ENCODE measurements at places on chromosomes 4 and X.
A peak's percentile ranks its signal among the peaks of the same experiment; 100 is the strongest.

- no peak for DNase-seq
These were observed 41.6 kb upstream of the CXorf38 start for GRCh38 chrX:40688929-40689328.

DNA sequence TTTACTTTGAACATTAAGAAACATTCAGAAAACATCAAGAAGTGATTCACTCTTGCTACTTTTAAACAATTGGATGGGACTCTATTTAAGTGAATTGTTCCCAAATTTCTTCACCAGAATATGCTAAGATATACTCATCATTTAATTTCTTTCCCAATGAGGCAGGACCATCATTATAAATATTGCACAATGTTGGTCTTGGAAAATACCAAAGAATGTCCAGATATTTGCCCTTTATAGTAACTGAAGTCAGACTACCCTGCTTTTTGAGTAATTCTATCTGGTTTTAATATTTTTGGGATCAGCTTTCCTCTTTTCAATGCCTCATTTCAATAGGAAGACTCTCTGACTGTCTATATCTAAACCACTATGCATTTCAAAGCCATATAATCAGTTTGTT, 129.4 kb upstream of the TENM3 start:
- no peak for DNase-seq

DNA sequence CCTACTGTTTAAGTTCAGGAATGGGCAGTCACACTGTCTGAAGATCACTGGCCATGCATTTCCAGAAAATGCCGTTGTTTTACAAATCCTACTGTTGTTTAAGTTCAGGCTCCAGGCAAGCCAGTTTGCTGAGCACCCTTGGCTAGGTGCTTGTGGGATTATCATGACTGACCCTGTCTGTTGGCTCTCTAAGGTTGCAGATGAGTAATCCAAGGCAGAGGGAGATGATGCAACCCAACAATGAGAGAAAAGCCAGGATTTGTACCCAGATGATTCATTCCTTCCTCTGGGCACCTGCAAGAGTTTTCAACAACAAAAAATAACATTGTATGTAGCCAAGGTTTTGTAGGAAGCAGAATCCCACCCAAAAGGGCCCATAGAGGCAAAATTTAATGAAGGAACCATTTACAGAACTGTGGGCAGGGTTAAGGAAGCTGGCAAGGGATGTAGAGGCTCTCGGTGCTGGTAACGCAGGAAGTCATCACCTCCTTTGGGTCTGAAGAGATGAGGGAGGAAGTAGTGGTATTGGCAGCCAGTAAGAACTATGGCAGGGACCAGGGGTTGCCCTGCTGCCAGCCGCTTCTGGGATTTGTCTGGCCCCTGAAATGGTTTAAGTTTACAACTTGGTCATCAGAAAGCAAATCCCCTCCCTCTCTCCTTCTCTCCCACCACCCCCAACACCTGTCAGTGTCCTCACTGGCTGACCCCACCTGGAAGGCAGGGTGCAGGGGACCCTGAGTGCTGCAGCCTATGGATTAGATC, 54.8 kb downstream of the MSX1 start:
- DNase-seq: no peak

DNA sequence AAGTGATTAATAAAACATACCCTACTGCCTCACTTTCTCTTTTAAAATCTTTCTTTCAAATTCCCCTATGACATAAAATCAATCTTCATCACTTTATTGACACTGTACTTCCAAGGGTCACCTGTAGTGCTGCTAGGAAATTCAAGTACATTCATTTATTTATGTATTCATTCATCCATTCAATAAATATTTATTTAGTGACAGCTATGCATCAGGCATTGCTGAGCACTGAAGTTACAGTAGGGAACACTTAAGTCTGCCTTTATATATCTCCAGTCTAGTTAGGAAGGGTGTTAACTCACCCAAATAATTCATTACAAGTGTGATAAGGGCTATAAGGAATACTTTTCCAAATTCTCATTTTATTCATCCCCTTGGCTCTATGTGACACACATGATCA, 2.3 kb downstream of the SYTL5 start:
- no peak for DNase-seq

- DNase-seq: no peak
These were observed 73.7 kb downstream of the SHROOM2 start for GRCh38 chrX:9859711-9860555.

DNA sequence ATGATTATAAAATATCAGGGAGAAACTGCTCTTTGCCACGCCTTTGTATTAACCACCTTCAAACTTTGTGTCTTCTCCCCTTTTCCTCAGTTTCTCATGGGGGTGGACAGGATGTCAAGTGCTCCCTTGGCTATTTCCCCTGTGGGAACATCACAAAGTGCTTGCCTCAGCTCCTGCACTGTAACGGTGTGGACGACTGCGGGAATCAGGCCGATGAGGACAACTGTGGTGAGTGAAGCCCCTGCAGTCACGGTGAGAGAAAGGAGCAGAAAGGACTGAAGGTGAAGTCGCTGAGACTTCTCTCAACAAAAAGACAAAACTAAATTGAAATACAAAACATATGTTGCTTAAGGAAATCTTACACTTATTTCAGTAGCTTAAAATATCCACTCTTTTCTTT, 50.9 kb downstream of the RXFP1 start:
- DNase-seq: no peak

DNA sequence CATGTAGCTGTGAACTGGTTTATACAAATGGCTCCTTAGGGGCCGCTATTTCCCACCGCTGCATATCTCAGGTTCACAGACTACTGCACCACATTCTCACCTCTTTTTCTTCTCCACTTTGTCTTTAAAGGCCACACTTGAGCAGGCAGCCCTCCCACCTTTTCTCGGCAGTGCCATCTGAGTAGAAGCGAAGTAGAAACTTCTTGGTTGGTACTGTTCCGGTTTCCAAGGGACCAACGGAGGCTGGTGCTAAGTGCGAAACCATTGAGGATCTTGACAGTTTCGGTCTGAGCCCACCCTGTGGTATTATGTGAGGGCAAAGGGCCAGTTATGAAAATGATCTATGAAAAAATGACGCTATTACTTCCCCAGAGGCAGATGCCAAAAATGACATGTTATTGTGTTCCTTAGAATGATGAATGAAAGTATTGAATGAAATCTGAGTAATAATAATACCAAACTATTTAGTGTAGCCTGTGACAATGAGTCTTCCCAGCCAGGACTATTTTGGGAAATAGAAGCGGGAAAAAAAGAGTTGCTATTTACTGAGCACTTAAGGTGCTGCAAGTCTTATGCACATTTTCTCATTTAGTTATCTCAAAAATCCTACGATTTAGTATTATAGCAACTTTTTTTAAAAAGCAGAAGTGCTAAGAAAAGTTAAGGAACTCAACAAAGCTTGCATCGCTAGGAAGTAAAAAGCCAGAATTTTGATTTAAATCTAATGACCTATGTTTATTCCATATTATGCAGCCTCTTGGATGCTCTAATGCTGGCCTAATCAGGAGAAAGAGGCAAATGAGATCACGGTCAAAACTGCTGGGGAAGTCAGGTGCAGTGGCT, 29.6 kb upstream of the CHRNA9 start:
- no peak for DNase-seq

DNA sequence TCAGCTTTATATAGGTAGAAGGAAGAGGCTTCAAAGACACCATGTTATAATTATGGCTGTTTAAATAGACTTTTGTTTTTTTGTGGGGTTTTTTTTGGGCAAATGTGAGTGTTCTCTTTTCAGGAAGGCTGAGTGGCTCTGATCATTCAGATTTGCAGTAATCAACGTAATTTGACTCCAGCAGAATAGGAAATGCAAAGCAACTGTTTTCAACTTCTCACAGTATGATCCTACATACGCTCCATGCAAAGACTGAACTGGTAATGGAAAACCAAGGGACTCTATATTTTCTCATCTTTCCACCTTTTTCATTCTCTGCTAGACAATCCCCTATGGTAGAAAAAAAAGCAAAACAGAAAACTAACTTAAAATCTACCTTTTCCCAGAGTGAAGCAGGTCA, 10.8 kb downstream of the ADH1B start:
- DNase-seq: no peak

DNA sequence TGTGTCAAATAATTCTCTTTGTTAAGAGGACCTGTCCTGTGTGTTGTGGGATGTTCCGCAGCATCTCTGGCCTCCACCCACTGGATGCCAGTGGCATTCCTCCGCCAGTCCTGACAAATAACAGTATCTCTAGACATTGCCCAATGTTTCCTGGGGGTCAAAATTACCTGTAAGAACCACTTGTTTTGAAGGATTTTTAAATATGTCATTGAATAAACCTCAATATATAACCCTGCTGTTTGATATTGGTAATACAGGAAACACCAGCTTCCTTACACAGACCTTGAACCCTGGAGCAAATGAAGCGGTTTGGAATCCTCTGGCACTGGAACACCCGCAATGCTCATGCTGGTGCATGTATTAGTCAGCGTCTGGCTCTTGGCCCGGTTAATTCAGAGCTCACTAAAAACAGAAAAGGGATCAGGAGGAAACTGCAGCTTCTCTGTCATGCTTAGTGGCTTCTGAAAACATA, 101.3 kb downstream of the TBL1X start:
- DNase-seq: peak; percentile 11

- DNase-seq: no peak
These were observed 29.1 kb downstream of the UGDH start for GRCh38 chr4:39497909-39498726.

- DNase-seq: no peak
These were observed 65.9 kb upstream of the MAOA start for GRCh38 chrX:43590150-43590549.

Data from NCI-H2081 (cell line).